Eye (tissue), 1 donor: ENCODE measurements at places on chromosomes 3 and 15.
A peak's percentile ranks its signal among the peaks of the same experiment; 100 is the strongest.

GRCh38 chr15:79615754-79616153, 183.6 kb downstream of the MINAR1 start:
- DNase-seq: no peak

- no peak for DNase-seq
Observed at GRCh38 chr3:128418900-128419299, 47.8 kb downstream of the DNAJB8 start.

DNA sequence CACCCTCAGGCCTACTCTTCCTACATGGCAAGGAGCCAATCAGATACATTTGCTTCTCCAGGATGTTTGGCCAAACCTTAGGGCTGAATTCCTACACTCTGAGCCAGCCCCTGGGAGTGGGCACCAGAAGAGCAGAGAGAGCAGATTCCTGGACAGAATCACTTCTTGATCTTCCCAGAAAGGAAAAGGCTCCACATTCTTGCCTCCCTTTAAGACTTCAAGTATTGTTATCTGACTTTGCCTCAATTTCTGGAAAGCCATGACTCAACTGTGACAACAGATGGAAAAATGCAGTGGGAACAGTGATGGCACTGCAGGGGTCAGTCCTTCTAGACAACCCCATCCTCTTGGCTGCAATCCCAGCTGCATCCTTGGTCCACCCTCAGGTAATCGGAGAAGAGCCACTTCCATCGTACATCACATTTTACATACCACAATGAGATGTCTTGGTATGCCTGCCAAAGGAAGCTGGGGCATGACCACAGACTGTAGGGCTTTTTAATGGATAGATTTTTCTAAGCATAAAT, 21.0 kb downstream of the SLCO2A1 start:
- DNase-seq: no peak

DNA sequence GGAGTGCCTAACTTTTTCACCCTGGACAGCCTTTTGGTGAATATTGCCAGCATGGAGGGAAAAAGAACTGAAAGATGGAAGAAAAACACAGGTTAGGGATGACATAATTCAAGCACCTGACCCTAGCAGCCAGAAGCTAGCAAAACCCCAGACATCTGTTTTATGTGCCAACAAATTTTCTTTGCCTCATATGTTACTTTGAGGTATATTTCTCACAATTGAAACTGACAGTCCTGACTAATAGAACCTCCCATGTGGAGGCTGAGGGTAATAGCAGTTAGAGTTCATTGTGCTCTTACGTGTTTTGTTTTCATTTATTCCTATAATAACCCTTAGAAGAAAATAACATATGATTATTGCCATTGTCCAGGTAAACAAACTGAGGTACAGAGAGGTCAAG, 71.5 kb upstream of the SLC25A26 start:
- DNase-seq: no peak

GRCh38 chr3:108357042-108357441, 60.7 kb downstream of the HHLA2 start:
- no peak for DNase-seq

DNA sequence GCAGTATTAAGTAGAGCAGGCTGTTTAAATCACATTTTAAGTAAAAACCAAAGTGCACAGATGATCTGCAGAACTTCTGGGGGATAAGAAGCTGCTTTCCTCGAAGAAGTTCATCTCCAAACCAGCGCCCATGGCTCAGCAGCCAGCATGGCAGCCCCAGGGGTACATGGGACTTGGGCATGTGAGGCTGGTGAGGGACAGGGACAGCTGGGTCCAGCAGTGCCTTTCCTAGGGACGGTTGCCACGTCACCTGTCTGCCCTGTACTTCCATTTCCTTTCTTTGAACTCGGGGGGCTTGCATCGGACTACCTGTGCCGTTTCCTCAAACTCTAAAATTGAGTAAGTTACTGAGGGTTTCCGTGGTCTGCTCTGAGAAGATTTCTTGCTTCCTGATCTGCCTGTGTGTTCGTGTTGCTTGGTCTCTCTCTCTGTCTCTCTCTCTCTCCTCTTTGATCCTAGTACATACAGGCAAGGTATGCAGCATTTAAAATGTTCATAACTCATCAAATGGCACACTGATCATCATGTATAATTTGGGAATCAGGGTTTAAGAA, 67.6 kb downstream of the IGF1R start:
- no peak for DNase-seq

DNA sequence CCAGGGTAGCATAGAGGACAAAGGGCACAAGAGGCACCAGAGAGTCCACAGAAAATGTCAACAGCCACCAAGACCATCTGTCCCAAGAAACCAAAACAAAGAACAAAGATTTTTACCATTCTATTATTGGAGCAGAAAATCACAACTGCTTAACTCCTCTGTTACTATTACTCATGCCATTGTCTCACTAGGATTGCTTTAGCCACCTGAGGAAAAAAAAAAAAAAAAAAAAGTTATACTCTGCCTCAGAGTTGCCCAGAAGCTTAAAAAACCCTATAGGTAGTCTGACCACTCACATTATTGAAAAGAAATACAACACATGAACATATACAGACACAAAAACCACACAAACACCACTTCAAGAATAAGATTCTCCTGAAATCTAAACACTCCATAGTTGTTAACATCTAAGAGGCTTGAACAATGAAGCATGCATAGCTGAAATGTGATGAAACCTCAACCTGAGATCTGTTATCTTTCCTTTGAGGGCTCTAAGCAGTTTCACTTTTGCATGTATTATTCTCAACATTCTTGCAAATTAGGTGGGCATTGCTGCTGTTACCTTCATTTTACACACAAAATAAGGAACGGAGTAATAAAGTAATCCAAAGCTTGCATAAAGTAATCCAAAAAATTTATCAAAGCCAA, 85.4 kb downstream of the IGSF11 start:
- DNase-seq: no peak

GRCh38 chr3:181030948-181031347, 41.4 kb upstream of the DNAJC19 start:
- no peak for DNase-seq

- DNase-seq: peak; percentile 43
Observed at GRCh38 chr3:49454898-49455681, 15.0 kb upstream of the DAG1 start.

- DNase-seq: peak; percentile 30
Observed at GRCh38 chr15:85707519-85708338, 87.0 kb downstream of the KLHL25 start.

GRCh38 chr3:188212308-188212969, 58.5 kb downstream of the LPP start:
- no peak for DNase-seq

GRCh38 chr3:155339052-155339451, 45.6 kb upstream of the STRIT1 start:
- no peak for DNase-seq

GRCh38 chr3:29720665-29721064, 439.8 kb downstream of the RBMS3 start:
- DNase-seq: no peak

DNA sequence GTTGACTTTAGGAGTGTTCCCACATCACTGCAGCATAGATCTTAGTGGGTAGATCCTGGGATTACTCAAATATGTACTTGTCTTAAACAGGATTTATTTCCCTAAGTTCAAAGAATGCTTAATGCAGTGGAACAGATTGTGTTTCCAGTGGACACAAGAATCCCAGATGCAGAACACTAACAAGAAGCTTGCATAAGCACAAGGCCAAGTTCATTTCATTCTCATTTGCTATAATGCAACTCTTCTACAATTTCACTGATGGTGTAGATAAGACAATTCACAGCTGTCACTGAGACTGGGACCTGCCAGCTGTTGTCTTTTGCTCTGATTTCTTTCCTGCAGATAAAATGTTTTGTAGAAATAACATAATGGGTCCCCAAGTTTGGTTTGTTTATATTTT, 225.6 kb downstream of the NFKBIZ start:
- peak; percentile 16 for DNase-seq

DNA sequence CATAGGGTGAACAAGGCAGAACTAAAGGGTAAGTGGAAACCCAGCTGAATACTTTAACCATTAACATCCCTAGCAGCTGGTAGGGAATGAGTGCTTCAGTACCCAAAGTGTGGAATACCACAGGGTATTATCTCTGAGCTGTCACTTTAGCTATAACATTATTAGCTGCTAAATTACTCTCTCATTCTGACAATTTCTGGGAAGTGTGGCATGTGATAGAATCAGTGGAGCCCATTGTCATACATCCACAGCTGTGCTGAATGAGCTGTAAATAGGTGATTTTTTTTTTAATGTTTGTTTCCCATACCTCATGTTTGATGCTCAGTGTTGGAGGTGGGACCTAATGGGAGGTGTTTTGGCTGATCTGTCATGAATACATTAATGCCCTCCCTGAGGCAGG, 894.3 kb downstream of the DIPK2A start:
- peak; percentile 10 for DNase-seq

- no peak for DNase-seq
Observed at GRCh38 chr3:187769771-187770170, 24.5 kb upstream of the BCL6 start.

DNA sequence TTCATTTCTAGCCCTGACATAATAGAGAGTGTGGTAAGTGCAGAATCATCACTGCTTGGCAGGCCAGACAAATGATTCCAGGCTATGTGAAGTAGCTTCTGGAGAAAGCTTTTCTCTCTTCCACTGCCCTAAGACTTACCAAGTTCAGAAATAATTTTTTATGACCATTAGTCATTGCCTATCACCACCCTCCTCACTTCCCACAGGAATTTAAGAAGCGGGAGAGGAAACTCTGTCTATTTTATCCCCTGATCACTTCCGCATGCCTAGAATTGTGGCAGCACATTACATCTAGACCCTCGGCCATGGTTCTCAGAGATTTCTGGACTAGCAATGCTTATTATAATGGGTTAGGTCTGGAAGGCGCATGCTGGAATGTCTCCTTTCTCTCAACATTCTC, 397.8 kb upstream of the NR2F2 start:
- no peak for DNase-seq

DNA sequence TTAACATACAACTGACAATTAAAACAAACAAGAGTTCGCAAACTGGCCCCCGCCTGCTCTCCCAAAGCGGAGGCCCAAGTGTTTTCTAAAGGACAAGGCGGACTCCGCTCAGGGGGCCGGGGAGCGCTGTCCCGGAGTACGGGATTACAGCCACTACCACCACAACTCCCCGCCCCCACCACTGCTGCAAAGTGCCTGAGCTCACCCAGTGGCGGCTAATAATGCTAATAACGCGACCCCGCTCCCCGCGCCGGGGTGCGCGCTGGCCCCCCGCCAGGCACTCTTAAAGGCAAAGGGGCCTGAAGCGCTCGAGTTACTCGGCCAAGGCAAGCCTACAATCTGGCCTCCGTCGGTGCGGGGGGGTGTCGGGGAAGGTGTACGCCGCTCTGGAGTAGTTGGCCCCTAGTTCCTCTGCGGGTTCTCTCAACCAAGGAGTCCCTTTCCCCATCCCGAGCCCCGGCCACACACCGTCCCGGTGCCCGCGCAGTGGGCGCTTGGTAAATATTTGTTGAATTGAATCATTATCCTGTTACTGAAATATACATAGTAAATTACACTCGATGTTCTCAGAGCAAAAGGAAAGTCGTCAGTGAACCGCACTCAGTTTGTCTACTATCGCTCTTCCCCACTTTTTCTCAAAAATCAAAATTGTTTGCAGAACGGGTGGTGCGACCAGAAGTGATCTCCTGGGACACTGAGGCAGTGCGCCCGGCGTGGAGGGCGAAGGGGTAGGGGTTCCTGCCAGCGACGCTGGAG, 827 bp downstream of the WNT5A start:
- DNase-seq: peak; percentile 87

GRCh38 chr15:63000706-63001105, 41.8 kb upstream of the TPM1 start:
- no peak for DNase-seq

- no peak for DNase-seq
Observed at GRCh38 chr3:18071833-18072232, 329.4 kb upstream of the TBC1D5 start.

- no peak for DNase-seq
Observed at GRCh38 chr3:31106204-31106603, 211.7 kb upstream of the GADL1 start.

- DNase-seq: no peak
Observed at GRCh38 chr3:21618695-21619094, 132.3 kb downstream of the ZNF385D start.

DNA sequence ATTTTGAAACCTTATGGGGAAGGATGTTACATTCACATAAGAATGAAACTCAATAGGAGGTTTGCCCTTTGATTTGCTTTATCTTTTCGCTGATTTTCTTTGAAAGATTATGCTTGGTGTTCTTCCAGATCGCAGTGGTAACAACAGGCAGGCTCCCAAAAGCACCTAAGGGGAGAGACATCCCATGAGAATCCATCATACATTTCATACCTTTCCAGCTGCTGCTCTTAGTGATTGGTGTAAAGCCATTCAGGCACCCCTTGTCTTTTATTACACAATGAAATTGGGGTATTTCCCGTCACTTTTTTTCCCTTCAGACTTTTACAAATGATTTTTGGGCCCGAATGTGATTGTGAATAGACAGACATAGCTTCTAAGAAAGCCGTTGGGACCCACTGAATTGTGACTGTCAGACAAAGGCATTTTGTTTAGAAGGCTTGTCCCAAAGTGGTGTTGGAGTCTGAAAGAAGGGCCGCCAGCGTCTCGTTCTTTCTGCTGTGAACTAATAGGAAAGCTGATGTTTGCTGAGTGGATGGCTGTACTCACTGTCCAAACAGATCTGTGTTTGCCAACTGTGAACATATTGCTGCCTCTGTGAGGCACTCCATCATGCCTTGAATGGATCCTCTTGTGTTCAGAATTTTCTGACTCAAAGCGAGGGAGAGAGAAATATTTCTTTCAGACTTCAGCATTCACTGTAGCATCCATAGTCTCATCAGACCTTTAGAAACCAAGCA, 164.3 kb downstream of the FNDC3B start:
- peak; percentile 56 for DNase-seq

- peak; percentile 56 for DNase-seq
Observed at GRCh38 chr3:171329746-171330145, 130.5 kb downstream of the TNIK start.

GRCh38 chr3:15667484-15667883, 65.9 kb downstream of the BTD start:
- no peak for DNase-seq

DNA sequence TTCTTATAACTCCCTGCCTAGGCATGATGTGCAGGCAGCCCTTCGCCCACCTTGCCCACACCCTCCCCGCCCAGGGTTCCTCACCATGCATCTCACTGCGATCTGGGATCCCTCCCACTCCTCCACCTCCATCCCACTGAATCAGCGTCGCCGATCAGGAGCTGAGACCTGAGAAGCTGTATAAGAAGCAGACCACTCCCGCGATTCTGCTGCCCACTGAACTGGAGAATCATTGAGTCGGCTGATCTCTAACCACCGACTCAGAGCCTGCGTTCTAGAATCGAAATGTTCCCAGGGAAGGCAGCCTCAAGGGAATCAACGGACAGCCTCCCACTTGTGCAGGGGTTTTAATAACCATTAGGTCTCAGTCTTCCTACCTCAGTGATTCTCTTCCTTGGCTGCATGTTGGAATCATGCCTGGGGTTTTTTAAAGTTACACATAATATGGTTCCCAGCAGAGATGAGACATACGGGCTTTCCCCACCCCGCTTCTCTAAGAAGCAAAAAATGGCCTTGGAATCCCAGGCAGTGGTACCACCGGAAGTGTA, 60.2 kb downstream of the TMEM44 start:
- peak; percentile 80 for DNase-seq
